ENCODE measurements at places on chromosomes 4 and X. TPM values are rescaled to one million over a fixed set of nuclear protein-coding genes. Genes with fewer than 3 reads are reported as not detected.

Gene SSX7
- total RNA-seq: not detected

GRCh38 chrX:110614596-110614995 is 181.0 kb downstream of the CHRDL1 start:
- no peak for DNase-seq

GRCh38 chrX:53683556-53684414 is 2.7 kb downstream of the HUWE1 start:
- DNase-seq: peak; percentile 95

- DNase-seq: no peak
Observed at GRCh38 chrX:132199941-132200340, 19.3 kb downstream of the RAP2C start.

DNA sequence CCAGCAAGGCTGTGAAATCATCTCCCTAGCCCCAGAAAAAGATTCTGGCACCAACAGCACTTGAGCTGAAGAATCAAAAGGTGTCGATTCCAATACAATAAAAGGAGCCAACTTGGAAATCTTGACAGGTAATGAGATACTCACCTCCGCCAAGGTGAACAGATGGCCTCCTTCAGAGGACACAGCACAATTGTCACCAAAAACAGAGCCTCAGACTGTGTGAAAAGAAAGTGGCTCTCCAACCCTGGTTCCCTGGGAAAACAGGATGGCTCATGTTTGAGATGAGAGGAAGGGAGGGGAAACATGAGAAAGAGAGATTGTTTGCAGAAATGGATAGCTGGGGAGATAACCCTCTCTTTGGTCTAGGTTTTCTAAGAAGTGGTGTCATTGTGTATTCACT is 168.9 kb downstream of the HS3ST1 start:
- DNase-seq: no peak

DNA sequence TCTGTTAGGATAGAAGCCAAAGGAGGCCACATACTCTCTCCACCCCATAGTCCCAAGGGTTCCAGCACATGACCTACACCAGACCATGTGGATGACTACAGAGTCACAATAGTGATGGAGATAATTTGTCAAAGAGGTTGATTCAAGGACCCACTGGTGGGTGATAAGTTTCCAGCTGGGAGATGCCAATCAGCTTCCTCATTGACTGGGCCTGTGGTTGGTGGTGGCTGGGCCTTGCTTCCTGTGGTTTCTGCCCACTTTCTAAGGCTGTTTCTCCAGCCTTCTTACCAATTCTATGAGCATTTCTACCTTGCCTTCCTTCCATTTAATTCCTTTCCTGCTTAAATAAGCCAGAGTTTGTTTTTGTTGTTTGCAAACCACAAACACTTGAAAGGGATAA is 95.5 kb upstream of the CPEB2 start:
- peak; percentile 8 for DNase-seq

Gene SSX2
- not detected for total RNA-seq

DNA sequence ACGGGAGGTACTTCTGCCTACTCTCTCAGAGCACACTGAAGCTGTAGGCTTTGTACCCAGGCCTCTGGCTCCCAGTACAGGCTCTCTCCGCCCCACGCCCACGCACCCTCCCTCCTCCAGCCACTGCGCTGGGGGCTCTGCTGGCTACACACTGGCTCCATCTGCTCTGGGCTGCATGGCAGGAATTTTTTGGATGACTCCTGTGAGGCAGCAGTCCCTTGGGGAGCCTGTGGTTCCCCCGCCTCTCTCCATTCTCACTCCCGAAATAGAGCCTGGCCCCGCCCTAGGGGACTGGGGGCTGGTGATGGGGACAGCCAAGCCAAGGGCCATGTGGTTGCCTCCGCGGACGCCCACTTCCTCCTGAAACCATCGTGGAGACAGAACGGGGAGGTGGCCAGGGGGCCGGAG is 58.1 kb upstream of the ADRA2C start:
- no peak for DNase-seq

Gene SORCS2
- not detected for total RNA-seq

Gene PAGE2B
- total RNA-seq: not detected

GRCh38 chr4:144902614-144903013 is 195.4 kb downstream of the ANAPC10 start:
- no peak for DNase-seq
